ENCODE measurements at places on chromosomes 11 and 22.

DNA sequence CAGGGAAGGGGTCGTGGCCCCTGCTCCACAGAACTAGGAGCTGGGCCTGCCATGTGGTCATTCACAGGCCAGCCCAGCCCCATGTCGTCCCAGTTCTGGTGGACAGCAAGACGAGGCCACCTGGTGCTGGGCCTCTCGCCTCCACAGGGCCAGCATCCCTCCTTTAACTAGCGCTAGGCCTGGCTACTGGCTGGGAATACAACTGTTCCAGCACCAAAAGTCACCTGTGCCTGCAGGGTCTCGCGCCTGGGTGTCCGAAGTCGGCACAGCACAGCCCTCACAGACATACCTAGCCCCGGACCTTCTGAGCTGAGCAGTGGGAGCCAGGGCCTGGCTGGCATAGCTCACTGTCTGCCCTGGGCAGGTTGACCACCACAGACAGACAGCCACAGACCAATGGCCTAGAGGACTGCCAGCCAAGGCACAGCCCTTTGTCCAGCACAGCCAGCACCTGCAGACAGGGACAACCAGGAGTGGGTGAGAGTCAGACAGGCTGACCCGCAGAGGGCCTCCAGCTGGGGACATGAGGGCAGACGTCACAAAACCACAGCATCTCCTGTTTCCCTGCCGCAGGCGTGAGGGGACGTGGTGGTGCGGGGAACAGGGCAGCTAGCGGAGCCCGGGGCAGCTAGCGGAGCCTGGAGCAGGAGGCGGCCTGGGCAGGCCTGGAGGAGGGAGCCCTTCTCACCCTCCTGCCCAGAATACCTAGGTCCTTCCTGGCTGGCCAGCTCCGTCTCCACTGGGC is 27.2 kb upstream of the TH start:
- no peak for DNase-seq

DNA sequence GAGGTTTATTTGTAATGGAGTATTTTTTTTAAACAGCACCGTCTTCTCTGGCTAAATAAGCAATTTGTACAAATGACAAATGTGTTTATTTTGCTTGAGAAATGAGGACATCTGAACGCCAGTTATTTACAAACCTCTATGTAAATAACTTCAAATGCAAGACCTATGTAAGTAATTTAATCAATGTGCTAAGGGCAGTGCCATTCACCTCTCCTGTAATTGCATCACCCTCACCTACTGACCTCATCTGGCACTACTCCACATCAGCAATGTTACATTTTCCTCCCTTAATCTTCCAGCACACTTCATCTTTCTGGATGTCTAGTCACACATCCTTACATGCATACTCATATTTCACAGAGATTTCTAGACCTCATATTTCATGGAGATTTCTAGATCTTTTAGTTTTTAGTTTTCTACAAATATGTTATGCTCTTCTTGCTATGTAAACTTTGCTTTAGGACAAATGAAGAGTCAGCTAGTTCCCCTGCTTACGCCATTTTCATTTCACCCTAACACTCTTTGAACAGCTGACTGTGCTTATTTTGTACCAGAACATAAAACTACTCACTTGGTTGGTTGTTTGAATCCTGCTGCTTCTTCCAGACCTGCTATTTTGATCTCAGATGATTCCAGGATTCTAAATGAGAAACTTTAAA is 238.6 kb downstream of the GRM5 start:
- DNase-seq: no peak

- DNase-seq: no peak
Observed at GRCh38 chr22:18078329-18079041, 695 bp downstream of the PEX26 start.

GRCh38 chr11:44632466-44633123 is 67.1 kb downstream of the CD82 start:
- no peak for DNase-seq

GRCh38 chr11:32121012-32121411 is 30.1 kb downstream of the RCN1 start:
- no peak for DNase-seq

DNA sequence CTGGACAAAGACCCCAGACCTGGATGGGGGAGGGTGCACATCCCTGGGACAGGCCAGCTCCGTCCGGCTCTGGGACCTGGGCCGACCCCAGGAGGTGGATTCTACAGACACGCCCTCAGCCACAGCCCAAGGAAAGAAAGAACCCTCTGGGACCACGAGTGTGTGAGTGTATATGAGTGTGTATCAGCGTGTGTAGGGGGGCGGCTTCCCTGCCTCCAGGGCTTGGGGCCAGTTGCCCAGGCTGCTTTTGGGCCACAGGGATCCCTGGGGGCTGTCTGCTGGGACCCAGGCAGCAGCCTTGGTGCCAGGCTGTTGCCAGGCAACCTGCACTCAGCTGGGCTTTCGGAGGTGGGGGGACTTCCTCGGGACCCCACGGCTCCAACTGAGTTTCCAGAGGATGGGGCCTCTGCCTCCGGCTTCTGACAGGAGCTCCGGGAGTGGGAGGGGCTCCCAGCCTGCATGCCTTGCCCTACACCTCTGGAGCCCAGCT is 8.9 kb downstream of the DUSP8 start:
- no peak for DNase-seq

GRCh38 chr11:127273593-127274327 is 273.2 kb upstream of the KIRREL3 start:
- no peak for DNase-seq

DNA sequence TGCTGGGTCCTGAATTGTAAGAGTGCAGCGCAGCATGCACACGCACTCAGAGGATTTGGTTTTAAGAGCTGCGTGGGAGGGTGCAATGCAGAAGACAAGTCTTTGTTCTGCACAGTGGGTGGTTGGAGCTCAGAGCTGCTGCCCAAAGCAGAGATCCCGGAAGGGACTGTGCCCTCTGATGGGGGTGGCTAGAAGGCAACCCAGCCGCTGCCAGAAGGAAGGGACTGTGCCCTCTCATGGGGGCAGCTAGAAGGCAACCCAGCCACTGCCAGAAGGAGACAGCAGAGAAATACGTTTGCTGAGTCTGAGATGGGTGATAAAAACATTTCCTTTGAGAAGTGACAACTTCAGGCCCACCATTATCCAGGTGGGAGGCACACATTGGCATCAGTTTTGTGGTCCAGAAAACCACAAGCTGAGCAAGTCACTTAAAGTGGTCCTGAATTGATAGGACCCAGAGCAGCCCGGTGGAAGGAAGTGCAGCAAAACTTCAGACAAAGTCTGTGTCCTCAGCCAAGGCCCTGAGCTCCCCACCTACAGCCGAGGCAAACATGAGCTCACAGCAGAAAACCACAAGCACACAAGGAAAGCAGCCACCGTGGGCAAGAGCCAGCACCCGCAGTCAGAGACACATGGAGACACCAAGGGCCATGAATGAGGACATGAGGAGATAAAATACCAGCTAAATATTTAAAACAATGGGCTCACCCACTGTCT is 4.3 kb downstream of the KRTAP5-6 start:
- no peak for DNase-seq

DNA sequence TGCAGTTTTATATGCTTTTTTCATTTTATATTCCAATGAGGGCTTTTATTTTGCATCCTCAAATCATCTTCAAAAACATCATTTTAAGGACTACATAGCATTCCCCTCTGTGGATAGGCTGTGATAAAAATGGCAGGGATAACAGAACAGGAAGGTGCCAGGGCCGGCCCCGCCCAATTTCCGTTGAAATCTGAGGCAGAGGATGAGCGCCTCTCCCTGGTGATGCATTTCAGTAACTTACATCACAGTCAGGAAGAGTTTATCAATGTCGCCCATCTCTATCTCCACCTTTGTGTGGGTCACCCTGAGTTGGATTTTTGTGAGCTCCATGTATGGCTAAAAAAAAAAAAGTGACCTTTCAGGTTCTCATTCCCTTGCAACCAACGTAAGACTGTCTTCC is 201.6 kb downstream of the DSCAML1 start:
- no peak for DNase-seq

DNA sequence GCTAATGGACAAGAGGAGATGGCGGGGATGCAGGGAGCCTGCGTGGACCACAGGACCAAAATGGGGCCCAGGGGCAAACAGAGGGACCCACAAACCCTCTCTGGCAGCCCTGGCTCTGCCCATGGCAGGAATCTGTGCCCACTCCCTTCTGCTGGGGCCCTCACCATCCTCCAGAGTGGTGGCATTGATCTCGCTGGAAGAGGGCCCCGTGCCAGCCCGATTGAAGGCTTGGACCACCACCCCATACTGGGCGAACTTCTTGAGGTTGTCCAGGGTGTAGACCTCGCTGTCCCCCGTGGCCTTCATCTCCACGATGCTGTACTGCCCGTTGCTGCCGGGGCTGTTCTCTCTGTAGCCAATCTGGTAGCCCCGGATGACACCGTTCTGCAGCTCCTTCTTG is 137.1 kb downstream of the CEP164 start:
- no peak for DNase-seq

GRCh38 chr22:19706661-19707151 is 7.6 kb upstream of the SEPTIN5 start:
- no peak for DNase-seq
